HCEC 1CT (cell line): ENCODE measurements at places on chromosomes 2 and 18.
A peak's percentile ranks its signal among the peaks of the same experiment; 100 is the strongest.

DNA sequence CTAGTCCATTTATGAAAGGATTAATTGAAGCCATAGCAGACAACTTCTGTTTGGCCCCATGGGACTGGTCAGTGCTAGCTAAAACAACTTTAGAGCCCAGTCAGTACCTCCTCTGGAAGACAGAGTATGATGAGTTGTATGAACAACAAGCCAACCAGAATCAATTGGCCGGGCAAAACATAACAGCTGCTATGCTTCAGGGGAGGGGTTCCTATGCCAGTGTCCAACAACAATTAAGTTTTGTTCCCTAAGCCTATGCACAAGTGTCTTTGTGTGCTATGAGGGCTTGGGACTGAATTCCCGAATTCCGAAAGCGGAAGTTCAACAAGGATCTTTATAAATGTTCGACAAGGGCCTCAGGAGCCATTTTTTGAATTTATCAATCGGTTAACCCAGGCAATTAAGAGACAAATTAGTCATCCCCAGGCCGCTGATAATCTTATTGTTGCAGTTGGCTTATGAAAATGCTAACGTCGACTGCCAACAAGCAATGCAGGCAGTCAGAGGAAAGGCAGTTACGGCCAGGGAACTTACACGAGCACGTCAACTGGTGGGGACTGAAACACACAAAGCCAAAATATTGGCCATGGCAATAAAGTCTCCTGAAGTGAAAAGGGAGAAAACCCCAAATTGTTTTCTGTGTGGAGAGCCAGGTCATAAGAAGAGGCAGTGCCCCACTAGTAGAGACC, 57.9 kb downstream of the ZNF638 start:
- DNase-seq = no peak

DNA sequence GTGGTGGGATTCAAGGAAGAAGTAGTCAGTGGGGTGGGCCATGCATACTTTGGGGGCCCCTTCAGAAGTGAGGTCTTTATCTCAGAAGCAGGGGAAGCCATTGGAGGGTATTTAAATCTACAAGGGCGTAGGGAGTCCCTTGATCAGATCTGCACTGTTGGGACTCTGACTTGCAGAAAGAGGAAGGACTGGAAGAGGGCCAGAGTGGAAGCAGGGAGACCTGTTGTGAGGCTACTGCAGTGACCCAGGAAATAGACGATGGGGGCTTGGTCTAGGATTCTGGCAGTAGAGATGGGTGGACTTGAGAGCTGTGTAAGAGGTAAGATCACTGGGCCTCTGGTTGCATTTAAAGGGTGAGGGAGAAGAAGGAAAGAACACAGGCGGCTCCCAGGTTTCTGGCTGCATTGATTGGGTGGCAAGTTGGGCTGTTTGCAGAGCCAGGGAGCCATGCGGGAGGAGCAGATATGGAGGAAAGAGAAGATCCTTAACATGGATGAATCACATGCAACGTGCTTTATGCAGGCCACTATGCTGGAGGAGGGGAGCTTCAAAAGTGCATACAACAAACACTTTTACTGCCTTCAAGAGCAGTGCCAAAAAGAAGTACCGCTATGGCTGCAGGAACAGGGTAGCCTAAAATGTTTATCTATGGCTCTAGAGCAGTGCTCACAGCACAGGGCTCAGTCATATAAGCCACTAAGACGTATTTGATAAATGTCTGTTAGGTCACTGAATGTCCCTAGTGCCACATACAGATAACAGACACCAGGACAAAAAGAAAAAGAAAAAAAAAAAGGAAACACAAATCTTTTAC, 2.3 kb downstream of the SFXN5 start:
- DNase-seq = no peak

GRCh38 chr18:50697509-50697908, 122.3 kb downstream of the MRO start:
- DNase-seq = no peak

- no peak for DNase-seq
Observed at GRCh38 chr18:78303519-78304191, 676.0 kb upstream of the SALL3 start.

DNA sequence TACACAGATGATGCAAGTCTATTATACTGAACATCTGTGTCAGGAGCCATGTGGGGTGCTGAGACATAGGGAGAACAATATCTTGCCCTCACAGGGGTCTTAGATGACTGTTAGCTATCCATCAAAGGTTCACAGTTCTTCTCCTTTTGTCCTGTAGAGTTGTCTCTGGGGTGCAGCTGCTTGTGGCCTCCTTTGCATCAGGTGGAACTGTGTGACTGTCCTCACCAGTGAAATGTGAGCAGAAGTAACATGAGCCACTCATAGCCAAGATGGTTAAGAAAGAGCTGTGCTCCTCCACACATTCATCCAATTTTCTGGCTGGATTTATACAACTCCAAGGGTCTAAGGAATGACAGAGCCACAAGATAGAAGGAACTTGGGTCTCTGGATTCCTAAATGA, 56.0 kb upstream of the ST8SIA3 start:
- no peak for DNase-seq

DNA sequence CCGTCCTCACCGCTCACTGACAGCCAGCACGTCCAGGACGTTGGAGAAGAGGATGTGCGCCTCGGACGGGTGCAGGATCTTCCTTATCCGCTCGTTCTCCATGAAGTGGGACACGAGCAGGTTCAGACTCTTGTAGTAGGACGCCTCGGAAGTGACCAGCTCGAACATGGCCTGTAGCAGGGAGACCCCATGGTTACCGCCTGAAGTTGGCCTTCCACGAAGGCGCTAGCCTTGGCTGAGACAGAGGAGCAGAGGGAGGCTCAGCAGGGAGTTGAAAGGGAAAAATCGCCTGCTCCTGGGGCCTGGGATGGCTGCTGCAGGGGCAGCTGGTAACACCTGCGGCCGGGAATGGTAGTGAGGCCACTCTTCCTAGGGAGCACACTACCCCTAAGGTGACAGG, 24.7 kb downstream of the SNORC start:
- DNase-seq = no peak

DNA sequence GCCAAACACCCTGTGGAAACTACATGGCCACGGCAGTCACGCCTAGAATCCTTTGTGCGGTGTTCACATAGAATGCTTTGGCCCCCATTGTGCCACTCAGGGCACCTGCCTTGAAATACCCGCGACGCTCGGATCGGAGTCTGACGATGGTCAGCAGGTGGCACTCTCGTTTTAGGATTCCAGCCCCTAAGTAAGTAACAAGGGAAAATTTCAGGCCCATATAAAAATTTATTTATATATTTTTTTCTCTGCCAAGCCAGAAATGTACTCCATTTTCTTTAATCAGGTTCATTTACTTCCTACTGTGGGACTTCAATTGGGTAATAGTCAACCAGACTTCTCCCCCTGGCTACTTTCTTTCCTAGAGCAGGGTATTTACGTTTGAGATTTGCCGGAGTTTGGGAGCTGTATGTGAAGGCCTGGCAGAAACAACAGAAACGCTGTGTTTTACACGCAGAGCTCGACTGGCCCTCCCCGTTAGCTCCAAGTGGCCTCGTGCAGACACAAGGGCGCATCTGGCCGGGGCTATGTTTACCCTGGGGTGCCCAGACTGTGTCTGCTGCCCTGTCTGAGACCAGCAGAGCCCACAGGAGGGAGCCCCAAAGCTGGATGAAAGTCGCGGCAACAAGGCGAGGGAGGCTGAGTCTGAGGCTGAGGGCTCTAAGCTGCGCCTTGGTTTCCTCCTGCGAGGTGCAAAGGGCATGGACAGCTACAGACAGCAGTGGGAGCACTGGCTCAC, 41.6 kb downstream of the LRRC30 start:
- peak; percentile 71 for DNase-seq

GRCh38 chr2:19673213-19673791, 228.5 kb downstream of the TTC32 start:
- DNase-seq = no peak

- no peak for DNase-seq
Observed at GRCh38 chr2:219247678-219248642, 2.7 kb downstream of the STK16 start.

DNA sequence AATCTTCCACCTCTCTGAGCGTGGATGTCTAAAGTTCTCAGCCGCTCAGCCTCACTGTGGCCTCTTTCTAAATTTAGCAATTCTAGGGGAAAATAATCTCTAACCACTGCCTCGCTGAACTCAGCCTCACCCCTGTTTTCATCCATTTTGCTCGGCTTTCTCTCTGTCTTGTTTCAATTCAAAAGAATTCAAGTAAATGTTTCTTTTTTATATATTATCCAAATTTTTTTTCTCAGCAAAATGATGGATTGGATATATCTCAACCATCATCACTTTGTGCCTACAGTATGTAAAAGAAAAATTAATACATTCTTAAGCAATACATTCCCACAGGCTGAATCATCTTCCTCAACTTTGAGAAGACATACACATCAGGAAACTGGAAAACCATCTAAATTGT, 24.0 kb upstream of the GALNT5 start:
- DNase-seq = peak; percentile 68

DNA sequence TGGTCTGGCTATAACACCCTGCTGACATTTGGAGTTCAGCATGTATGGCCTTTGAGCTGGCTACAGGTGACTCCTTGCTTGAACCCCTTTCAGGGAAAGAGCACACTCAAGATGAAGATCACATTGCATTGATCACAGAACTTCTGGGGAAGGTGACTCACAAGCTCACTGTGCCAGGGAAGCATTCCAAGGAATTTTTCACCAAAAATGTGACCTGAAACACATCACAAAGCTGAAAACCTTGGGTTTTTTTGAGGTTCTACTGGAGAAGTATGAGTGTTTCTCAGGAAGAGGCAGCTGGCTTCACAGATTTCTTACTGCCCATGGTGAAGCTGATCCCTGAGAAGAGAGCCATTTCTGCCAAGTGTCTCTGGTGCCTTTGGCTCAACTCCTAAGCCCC, 879.0 kb downstream of the CBLN2 start:
- DNase-seq = no peak

- DNase-seq = no peak
Observed at GRCh38 chr2:85076618-85077274, 56.4 kb upstream of the TCF7L1 start.

DNA sequence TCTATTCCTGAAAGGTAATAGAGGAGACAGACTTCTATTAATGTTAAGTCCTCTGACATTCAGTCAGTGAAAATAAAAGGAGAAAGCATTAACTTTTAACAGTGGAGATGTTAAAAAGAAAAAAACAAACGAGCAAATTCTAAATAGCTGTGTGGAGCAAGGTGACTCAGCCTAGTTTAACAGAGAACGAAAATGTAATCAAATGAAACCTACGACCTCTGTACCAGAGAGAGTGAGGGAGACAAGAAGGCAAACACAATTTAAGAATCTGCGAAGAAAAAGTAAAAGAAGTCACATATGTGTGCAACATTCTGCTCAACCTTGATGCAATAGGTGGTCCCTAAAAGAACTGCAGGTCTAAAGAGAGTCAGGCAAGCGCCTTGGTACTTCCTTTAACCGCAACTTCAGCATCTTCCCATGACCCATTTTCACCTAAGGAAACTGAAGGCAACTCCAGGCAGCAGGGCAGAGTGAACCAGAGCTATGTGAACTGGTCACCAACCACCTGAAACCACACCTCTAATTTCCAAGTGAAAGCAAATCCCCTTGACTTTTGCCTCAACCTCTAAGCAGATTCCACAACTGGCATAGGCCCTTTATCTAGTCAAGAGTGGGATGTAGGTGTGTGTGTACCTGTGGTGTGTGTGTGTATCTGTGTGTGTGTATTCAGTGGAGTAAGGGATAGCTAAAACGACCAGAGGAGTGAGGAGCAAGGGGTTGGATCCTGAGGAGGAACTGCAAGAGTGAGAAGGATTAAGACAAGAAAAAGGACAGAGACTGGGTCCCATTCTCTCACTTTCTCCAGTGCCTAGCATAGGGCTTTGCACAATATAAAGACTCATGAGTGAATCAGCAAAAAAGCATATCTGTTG, 43.0 kb downstream of the FIGN start:
- peak; percentile 44 for DNase-seq

- DNase-seq = no peak
Observed at GRCh38 chr2:128748835-128749605, 430.4 kb upstream of the HS6ST1 start.

GRCh38 chr2:69932596-69932922, 17.6 kb downstream of the MXD1 start:
- no peak for DNase-seq

- peak; percentile 97 for DNase-seq
Observed at GRCh38 chr18:9743200-9744016, 35.3 kb downstream of the RAB31 start.

- DNase-seq = no peak
Observed at GRCh38 chr2:22719396-22719795, 665.6 kb upstream of the KLHL29 start.

GRCh38 chr2:238322001-238322411, 1.7 kb downstream of the TRAF3IP1 start:
- no peak for DNase-seq

DNA sequence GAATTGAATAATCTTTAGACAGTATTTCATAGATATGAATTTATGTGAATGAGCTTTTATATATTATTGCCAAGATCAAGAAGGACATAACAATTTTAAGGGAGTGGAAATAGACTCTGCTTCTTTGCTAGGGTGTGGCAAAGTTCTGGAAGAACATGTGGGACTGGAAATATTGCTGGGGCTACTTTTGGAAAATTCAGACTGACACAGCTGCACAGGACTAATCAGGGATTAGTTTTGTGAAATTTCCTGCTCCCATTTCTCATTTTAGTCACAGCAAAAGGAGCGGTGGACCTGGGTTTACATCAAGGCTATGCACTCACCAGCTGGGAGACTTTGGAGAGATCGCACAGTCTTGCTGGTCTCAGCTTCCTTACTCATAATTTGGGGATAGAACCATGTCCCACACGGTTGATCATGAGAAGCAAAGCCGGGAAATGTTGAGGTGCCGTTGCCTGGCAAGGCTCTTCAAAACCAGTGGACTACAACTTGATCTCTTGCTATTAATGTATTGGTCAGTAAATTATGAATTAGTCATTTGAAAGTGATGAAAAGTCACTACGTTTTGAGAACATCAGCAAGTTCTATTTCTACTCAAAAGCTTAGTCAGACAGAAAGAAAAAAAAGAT, 42.4 kb downstream of the IL1RL2 start:
- DNase-seq = peak; percentile 46

DNA sequence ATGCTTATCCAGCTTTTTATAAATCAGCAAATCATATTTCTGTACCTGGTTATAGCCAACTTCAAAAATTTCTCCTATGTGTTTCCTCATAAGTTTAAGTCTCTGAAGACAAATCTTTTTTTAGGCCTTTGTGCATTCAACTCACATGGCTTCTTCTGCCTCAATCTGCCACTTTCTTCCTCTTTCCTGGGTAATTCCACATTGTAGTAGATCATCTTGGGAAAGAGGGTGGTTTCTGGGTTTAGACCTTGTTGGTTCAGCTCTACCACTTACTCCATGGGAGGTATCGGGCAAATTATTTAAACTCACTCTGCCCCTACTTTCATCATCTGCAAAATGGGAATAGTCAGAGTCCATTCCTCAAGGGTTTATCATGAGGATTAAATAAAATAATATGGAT, 707.0 kb upstream of the ZEB2 start:
- DNase-seq = no peak

GRCh38 chr2:203347375-203347774, 19.2 kb downstream of the ABI2 start:
- no peak for DNase-seq

- DNase-seq = peak; percentile 61
Observed at GRCh38 chr2:215812966-215813365, 200.4 kb downstream of the MREG start.

- no peak for DNase-seq
Observed at GRCh38 chr2:136185981-136186776, 68.2 kb upstream of the CXCR4 start.
